ENCODE measurements at places on chromosomes 2 and 18.

DNA sequence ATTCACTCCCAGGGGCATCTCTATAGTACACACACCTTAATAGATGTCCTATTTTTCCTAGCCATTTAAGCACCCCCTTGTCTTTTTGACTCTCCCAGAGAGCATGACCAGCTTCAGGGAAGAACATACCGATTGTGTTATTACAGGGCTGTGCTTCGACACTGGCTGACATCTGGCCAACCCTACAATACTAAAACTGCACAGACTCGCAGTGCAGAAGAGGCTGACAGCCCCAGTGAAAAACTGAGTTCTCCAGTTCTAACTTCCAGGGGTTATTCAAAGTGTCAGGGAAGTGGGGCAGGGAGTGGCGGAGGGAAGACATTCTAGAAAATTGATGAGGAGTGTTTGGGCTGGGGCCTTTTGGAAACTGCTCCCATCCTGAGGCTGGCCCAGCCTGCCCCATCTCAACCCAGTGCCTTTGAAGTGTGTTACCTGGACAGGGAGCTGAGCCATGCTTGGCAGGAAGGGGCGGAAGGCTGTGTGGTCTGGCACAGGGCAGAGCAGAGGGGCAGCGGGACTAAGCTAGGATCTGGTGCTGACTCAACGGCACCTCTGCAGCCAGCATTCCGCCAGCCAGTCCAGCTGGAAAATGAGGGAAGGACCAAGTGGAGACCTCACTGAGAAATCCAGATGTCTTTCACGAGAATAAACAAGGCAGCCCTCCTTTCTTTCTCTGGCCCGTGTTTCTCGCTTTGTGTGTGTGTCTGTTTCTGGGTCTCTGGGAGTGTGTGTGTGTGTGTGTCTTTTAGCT is 15.4 kb upstream of the IGFBP5 start:
- no peak for DNase-seq

GRCh38 chr18:22194151-22194598 is 24.8 kb downstream of the GATA6 start:
- no peak for DNase-seq

GRCh38 chr2:27265536-27265870 is 2.7 kb upstream of the SLC30A3 start:
- DNase-seq: no peak

- no peak for DNase-seq
Measured at GRCh38 chr2:961786-962185, 11.1 kb downstream of the SNTG2 start.

DNA sequence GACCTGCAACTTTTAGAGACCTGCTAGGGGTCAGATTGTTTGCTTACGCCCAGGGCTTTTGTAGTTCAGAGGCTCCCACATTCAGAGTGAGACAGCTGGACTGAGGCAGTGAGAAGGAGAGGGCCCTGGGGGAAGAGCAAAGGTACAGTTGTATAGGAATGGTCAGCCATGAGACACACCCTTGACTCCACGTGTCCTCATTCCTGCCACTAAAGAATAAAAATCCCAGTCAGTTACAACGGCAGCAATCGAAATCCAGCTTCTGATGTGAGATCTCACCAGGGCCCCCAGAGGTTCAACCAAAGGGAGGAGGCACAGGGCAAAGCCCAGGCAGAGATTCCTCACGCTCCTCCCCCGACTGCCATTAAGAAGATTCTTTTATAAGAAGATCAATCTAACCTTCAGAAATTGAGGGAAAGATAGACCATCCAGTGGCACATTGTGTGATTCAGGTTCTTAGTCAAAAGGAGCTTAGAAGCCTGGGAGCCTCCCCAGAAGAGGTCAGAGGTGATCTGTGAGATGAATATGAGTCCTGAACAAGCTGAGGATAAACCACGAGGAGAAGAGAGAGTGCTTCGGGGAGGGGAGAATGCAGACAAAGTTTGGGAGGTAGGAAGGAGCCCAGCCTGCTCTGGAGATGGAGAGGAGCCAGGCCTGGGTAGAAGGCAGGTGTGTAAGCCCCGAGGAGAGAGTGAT is 317.0 kb downstream of the CYP26B1 start:
- no peak for DNase-seq

- no peak for DNase-seq
Measured at GRCh38 chr18:25713103-25713502, 361.1 kb upstream of the ZNF521 start.

DNA sequence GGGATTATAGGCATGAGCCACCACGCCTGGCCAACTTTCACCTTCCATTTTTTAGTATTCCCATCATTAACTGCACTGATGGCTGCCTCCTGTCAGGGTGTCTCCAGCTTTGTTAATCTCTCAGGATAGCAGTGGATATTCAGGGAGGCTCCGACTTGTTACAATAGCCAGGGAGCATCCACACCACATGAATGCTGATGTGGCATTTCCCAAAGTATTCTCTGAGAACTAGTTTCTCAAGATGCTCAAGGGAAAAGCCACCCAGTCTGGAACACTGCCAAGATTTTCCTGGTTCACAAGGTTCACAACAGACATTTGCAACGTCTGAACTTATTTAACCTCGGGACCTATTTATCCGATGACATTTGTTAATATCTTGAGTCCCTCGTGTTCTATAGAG is 33.8 kb downstream of the ZNF519 start:
- DNase-seq: no peak

GRCh38 chr2:44191739-44192138 is 23.1 kb downstream of the PPM1B start:
- no peak for DNase-seq

DNA sequence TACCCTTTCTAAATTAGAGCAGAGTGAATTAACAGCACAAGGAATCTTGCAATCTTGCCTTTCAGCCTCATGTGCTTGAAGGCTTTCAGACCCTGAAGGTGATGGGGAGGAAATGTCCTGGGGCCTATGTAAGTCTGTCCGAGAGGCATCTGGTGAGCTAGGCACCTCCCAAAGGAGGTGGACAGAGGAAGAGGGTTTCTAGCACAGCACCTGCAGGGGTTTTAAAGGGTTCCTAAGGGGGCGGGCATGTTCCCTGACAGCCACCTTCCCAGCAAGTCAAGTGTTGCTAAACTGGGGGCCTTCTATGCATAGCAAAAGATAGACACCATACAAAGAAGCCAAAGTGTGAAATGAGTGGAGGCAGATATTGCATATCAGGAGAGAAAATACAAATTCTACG is 88.5 kb downstream of the CDH2 start:
- no peak for DNase-seq

GRCh38 chr2:108215794-108216211 is 24.0 kb upstream of the SULT1C3 start:
- no peak for DNase-seq

DNA sequence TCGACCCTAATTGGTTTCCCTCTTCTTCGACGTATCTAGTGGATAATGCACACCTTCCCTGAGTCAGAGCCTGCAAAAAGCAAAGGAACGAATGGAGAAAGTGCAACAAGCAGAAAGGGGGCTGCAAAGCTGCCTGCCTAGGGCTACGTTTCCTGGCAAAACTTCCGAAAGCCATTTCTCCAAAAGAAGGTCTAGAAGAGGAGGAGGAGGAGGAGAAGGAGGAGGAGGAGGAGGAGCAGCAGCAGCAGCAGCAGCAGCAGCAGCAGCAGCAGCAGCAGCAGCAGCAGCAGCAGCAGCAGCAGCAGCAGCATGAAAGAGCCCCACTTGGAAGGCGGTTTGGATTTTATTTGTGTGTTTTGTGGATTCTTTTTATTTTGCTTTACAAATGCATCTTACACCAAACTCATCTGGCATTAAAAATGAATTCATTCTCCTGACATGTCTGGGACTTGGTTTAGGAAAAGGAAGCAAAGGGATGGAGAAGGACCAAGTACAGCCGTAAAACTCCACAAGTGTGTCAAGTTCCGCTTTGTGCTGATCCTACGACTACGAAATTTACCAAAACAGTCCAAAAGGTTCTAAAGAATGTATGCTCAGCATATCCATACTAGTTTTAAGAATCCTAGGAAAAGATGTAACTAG is 2.0 kb downstream of the TCF4 start:
- peak; percentile 62 for DNase-seq

- DNase-seq: no peak
Measured at GRCh38 chr2:107545066-107545465, 281.6 kb upstream of the RGPD4 start.

DNA sequence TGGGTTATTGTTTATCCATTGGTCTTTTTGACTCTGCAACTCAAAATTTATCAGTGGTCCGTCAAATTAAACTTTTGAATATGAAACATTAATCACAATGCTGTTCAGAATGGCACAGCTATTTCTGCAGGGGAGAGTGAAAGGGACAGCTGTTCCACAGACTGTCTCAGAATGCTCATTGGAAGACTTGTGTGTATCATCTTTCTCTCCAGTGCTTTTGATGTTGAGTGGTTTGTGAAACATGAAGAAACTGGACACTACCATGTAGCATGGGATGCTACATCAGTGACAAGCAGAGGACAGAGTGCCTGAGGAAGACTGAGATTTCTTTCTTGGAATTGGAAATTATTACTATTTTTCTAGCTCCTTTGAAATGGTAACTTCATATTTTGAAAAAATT is 115.7 kb downstream of the PLCL1 start:
- no peak for DNase-seq

- DNase-seq: no peak
Measured at GRCh38 chr18:26356045-26356785, 130.0 kb downstream of the TAF4B start.

GRCh38 chr2:27852691-27853090 is 37.5 kb downstream of the RBKS start:
- no peak for DNase-seq

- no peak for DNase-seq
Measured at GRCh38 chr2:166881177-166881576, 7.1 kb upstream of the XIRP2 start.

GRCh38 chr2:233807215-233807865 is 29.2 kb downstream of the MROH2A start:
- no peak for DNase-seq

- DNase-seq: no peak
Measured at GRCh38 chr18:48678237-48679115, 139.6 kb downstream of the CTIF start.

DNA sequence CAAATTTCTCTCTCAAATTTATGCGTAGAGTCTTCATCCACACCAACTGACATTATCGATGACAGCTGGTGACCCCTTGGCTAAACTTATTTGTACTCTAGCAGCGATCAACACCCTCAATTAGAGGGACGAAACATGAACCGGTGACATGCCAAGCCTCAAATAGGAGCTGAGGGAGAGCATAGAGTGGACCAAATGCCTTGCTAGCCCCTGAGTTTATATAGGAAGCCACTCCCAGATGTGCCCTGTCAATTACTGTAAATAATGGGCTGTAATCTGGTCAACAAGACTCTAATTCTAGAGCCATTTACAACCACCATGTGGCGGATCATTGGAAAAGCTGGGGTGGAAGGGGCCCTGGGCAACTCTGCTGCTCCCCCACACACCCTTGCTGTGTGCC is 47.6 kb upstream of the FHL2 start:
- no peak for DNase-seq

- no peak for DNase-seq
Measured at GRCh38 chr18:49303379-49303778, 157.1 kb downstream of the DYM start.

- DNase-seq: no peak
Measured at GRCh38 chr2:58138396-58139030, 91.9 kb downstream of the VRK2 start.

DNA sequence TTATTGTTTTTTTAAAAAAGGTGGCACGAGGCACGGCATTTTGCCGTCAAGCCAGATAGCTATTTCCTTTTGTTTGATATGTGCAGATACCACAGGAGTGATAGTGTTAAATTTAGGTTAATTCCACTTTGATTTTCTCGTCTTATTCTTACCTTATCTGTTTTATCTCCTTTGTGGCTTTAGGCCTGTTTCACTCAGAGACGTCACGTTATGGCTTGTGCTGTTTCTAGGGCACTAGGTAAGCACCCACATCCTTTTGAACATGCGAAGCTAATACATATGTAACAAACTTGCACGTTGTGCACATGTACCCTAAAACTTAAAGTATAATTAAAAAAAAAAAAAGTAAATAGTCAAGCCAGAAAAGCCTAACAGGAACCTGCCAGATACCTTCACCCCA is 57.8 kb downstream of the C18orf63 start:
- DNase-seq: no peak

GRCh38 chr2:12694990-12695774 is 21.6 kb upstream of the TRIB2 start:
- no peak for DNase-seq

GRCh38 chr2:80242355-80242910 is 62.1 kb downstream of the LRRTM1 start:
- no peak for DNase-seq

DNA sequence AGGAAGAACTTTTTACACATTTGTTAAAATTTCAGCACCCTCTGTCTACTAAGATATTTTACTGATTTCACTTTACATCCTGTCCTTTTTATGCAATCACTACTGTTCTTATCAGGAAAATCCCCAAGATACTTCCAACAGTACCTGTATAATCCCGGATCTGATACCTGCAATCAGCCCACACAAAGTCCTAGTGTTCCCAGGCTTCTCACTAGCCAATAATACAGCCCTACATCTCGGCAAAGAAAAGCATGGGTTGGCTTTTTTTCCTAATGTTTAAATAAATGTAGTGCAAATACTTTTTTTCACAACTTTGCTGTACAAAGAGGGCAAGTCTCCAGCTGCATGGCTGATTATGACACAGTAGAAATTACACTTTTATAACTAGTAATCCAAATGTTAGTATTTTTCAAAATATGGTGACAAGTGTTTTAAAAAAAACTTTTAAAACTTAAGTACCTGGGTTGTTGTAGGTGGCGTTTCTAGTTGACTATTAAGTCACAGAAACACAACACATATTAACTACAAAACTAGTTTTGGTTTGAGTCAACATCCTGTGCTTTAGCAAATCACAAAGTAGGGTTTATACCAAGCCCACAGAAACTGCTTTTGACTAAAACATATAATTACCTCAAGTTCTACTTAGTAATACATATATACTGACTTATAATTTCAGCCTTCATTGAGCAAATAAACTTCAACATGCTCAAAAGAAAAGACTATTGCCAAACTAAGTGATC is 19.5 kb downstream of the CNOT11 start:
- no peak for DNase-seq

DNA sequence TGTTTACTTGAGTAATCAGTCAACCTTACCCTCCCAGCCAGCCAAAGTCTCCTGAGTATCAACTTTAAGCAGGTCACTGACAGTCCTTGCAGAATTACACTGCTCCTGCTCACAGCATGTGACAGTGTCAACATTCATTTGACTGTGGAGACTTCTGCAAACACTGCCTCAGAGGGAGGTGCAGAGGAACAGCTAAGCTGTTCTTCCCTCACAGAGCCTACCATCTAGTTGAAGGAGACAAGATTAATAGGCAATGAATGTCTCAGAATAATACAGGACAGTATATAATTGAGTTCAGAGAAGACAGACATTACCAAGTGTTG is 11.9 kb downstream of the SLC14A2 start:
- no peak for DNase-seq

- no peak for DNase-seq
Measured at GRCh38 chr18:62772860-62773584, 57.7 kb downstream of the PHLPP1 start.

GRCh38 chr2:11753452-11753885 is 7.0 kb downstream of the LPIN1 start:
- DNase-seq: peak; percentile 52
